ENCODE measurements at places on chromosomes 6 and 20.

DNA sequence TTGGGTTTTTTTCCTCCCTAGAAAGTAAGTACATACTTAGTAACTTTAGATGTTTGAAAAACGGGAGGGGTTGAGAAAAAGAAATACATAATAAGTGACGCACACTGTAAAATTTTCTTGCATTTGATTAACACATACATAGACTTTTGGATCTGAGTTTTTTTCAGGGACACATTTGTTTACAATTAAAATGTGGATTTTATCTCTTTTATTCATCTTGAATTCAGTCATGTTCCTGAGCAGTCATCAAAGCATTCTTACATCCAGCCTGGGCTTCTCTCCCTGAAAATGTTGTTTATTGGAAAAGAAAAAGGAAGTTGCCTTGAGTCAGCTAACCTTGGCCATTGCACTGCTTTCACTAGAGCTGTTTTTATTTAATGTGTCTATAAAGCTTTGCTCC is 8.7 kb upstream of the RPP40 start:
- no peak for DNase-seq

DNA sequence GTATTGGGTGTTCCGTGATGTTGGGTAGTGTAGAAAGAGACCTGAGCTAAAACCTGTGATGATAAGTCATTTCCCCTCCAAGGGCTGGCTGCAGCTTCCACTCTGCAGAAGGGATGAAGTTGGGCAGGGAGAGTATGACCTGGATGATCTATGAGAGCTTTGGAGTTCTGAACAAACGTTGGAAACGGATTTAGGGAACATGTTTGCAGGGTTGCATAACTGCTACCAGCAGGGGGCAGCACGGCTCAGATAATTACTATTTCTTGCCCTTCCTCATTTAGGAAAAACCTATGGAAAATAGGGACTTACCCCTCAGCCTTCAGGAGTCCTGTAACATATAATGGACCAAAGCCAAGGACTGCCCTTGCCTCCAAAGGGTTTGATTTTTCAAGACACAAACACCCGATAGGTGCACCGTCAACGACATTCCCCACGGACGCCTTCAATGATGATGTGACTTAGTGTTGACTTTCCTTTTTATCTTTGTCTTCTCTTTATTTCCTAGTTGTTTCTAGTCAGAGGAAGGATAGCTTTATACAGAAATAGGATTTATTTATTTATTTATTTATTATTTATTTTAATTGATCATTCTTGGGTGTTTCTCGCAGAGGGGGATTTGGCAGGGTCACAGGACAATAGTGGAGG is 164.9 kb upstream of the SASH1 start:
- peak; percentile 70 for DNase-seq

DNA sequence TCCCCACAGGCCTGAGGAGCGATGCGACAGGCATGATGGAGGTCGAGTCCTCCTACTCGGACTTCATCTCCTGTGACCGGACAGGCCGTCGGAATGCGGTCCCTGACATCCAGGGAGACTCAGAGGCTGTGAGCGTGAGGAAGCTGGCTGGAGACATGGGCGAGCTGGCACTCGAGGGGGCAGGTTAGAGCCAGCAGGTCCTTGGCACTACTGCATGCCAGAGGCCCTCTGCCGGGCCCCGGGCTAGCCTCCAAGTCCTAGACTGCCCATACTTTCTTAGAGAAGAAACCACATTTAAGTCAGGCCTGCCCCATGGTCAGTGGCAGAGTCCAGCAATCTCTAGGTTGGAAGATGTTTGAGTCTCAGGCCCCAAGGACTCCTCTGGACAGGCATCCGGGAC is 32.1 kb downstream of the PKIG start:
- no peak for DNase-seq

- no peak for DNase-seq
These were observed 36.6 kb upstream of the FOXP4 start for GRCh38 chr6:41509580-41509979.
